Stimulated activated CD4-positive, alpha-beta T cell treated with anti-CD3 and anti-CD28 coated beads, Interleukin-12 subunit alpha, Interleukin-12 subunit beta, amount 100 ng/mL, for 24 hours (primary cell): ENCODE measurements at places on chromosomes 16 and 17.

DNA sequence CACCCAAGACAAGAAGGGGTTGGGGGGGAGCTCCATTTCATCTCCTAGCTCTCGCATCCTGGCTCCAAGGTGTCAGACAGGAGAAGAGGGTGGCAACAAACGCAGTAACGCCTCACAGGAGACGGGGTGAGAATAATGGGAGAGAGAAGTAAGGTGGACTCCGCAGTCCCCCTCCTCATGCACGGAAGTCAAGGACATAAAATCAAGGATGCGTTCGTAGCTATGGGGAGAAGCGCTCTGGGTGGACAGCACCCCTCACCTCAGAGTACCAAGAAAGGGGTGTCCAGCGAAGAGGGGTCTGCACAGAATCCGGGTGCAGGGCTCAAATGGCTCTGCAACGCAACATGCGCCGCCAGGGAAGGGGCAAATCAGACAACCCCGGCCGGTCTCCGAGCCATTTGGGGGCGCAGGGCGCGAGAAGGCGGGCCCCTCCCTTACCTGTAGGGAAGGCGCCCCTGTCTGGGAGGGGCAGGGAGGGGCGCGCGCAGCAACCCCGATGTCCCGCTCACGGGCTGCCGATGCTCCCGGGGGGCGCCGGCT, 555 bp downstream of the HDAC5 start:
- no peak for DNase-seq

- DNase-seq: no peak
Observed at GRCh38 chr17:65994679-65995078, 197.3 kb downstream of the CEP112 start.

DNA sequence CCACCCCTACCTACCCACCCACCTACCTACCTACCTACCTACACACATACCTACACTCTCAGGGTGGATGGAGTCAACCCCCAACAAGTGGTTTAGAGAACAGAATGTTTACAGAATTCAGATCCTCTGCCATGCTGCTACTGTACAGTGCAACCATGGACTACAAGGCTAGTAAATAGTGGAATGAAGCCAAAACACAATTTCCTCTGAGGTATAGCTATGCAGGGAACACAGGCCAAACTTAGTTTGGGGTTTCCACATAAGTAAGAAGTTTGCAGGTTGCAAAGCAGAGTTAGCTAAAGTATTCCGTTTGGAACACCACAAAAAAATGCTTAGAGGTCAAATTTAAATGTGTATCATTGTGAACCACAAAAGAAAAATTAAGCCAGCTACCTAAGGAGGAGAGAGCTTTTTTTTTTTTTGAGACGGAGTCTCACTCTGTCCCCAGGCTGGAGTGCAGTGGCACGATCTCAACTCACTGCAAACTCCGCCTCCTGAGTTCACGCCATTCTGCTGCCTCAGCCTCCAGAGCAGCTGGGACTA, 2.7 kb upstream of the AP1G1 start:
- no peak for DNase-seq

- DNase-seq: no peak
Observed at GRCh38 chr17:50289278-50289677, 15.0 kb downstream of the TMEM92 start.

DNA sequence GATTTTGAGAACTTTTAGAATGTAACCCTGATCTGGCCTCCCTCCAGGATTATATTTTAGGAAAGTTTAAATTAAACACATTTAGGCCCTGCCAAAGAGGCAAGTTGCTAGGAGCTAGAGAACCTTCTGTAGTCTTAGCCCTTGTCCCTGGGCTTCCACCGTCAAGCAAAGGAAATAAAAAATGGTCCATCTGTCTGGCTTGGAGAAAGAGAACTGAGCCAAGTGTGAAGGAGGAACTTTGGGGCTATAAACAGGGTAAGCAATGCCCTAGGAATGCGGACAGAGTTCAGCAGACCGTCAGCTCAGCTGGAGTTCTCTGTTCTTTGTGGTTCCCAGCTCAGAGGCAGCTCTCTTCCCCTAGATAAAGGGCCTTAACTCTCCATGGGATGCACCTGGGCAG, 29.6 kb downstream of the RCVRN start:
- no peak for DNase-seq

DNA sequence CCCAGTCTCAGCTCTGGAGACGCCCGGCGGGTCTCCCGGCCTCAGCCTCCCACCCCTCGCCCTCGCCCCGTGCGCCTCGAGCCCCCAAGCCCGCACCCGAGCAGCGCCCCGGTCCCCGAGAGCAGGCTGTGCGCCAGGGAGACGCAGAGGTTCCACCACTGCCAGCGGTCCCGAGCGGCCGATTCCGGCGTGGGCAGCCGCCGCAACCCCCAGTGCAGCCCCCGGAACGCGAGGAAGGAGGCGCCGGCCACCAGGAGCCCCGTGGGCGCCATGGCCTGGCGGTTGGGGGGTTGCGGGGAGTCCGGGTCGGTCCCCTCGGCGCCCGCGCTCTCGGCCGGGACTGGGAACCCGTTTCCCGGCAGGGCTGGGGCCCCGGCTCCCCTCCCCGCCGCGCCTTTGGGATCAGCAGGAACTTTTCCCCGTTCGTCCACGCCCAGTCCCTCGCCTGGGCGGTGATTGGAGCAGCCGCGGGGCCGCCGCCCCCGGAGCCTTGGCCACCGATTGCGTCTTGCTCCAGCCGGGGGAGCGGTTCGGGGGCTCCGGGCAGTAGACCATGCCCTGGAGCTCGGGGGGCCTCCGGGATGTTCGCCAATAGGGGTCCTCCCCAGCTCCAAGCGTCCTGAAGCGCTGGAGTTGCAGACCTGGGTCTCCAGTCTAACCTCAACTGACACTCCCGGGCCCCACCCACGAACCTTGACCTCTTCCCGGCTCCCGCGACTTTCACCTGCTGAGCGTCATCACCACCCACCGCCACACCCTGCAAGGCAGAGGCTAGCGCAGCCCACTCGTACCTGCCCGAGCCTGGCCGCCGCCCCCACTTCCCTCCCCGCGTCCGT, at the start of gene TLCD2:
Gene TLCD2 (minus strand): TSS at position 407 of the 836 bp plus-strand sequence. CDS start 135 bp downstream, at position 272.
- DNase-seq: no peak

DNA sequence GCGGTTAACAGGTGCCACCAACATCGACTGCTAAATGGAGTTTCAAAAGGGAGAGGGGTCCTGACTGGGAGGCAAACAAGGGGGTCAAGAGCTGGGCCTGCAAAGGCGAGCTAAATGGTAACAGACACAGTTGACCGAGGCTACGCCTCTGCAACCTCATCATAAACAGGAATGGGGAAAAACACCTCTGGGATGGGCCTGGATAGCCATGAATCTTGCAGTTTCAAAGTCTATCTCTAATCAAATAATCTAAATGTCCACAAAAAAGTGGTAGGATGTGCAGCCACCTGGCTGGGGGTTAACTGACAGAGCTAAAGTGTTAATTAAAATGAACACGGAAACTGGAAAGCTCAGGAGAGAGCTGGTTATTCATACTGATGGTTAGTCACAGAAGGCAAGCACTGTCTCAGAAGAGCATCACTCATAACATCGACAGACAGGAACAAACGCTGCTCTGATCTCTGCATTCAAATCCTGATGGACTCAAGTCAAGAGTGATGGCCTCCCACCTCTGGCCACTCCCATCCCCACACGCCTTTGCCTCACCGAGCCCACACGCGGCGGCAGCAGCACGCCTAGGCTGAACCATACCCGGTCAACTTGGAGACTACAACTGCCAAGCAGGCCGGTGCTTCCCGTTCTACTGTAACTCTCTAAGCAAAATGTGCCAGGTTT, 56.3 kb downstream of the CREBBP start:
- no peak for DNase-seq
